Fibroblast of gingiva (primary cell): ENCODE measurements at places on chromosomes 2 and 18.
A peak's percentile ranks its signal among the peaks of the same experiment; 100 is the strongest.

GRCh38 chr18:36519358-36519757 lies 221.8 kb downstream of the FHOD3 start:
- DNase-seq: no peak

DNA sequence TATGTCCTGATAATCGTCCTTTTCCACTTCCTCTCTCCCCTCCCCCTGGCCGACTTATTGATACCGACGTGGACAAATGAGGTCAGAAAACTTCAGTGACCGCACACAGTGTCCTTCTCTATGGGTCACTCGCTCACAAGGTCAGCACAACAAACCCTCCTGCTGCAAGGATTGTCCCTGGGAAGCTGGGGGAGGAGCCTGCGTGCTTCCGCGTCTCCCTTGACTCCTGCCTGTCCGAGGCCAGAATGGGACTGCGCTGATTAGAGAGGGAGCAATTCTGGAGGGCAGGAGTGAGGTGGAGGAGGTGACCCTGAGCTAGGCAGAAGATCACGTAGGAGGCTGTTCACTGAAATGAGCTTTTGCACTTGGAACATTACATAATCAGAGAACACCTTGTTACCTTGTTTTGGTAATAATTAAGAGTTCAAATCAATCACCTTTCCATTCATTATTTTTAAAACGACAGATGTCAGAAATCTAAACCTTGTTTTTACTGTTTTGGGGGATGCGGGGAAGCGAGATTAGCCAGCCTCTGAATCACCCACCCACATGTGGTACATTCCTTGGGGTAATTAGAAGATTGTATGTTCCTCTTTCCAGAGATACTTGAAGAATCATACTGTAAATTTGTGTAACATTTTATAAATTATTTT lies 70.6 kb downstream of the CTAGE1 start:
- peak; percentile 24 for DNase-seq

- DNase-seq: no peak
Observed at GRCh38 chr2:37602040-37602439, 69.4 kb downstream of the CDC42EP3 start.

- no peak for DNase-seq
Observed at GRCh38 chr18:5057386-5058348, 139.4 kb downstream of the AKAIN1 start.

DNA sequence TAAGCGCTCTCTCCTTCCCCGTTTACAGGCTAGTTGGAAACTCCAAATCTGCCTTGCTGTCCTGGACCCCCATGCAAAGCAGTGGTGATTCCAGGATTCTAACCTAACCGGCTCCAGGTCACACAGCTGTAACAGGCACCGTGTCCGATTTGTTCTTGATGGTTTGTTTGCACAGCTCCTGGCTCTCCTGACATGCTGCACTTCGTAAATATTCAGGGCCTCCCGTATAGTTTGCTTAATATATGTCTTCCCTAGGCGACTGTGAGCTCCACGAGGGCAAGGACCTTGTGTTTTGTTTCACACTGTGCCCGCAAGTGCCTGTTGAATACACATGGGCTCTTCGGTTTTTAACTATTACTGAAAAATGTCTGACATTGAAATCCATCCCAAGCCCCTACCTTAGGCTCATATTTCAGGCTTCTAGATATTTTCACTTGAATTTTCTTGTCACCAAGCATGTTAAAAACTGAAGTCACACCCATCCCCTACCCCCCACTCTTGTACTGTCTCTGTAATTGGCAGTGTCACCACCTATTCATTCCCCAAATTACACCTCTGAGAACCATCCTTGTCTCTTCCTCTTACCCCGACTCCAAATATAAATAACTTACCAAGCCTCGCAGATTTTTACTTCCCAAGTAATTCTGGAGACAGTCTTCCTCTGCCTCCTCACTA lies 1.0 kb upstream of the PUM2 start:
- no peak for DNase-seq

DNA sequence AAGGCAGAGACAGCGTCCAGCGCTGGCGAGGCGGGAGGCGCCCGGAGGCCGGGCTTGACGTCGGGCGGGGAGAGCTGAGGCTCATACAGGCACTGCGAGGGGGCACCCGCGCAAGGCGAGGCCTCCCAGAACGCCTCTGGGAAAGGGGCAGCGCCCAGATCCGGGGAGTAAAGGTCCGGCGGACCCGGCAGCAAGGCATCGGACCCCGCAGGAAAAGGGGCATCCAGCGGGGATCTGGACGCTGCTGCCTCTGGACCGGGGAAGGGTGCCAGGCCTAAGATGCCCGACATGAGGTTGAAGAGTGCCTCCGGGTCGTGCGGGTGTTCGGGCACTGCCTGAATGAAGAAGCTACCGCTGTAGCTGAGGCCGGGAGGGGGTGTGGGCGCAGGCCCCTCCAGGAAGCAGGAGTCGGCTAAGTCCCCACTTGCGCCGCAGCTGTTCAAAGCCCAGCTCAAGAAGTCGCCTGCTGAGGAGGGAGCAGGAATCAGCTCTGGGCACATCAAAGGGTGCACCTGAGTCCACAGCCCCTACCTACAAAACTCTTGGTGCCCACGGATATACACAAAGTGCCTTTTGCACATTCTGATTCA lies 937 bp downstream of the EGR4 start:
- no peak for DNase-seq

DNA sequence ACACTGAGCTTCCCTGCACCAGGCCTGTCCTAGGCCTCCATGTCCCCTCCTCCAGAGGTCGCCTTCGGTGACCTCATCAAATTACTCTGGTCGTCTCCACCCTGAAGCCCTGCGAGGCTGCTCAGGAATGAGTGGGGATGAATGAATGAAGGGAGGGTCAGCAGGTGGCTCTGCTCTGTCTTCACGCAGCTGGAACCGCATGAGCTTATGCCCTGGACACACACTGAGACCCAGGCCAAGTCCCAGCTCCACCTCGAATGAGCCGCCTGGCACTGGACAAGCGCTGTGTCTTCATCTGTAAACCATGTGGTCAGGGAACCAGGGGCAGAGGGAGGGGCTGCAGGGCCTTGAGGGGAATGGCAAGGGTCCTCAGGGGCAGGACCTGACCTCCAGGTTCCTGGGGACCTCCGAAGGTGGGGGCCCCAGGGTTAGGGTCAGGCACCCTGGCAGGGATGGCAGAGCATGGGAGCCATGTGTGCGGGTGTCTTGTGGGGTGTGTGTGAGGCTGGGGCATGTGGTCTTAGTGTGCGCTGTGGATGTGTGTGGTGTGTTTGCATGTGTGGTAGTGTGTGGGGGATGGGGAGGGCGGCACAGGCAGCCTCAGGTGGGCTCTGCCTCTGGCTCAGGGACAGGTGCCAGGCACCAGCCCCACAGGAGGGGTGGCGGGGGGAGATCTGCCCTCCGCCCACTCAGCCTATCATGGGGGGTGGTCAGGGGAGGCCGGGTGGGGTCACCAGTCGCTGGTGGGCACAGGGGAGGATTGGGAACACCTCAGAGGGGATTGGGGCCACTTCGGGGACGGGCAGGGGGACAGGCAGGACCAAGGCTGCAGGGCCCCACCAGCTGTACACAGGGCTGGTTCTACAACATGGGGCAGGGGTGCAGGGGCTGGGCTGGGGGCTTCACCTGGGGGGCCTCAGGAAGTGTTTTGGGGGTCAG lies 13.9 kb downstream of the ODC1 start:
- DNase-seq: no peak

DNA sequence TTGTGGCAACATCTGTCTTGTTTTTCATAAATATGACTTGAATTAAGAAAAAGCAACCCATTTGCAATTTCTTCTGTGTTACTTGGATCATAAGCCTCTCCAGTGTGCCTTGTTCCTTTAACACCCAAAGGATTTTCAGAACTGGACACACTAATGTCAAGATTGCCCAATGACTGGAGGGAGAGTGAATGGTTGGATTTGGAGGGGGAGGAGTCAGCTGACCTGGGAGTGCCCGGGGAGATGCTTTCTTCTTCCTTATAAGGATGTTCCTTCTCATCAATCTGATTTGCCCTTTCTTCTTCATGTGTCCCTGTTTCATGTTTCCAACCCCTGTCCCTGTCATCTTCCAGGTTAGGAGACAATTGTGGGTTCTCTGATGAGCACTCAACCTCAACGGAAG lies 48.8 kb downstream of the ALPK2 start:
- peak; percentile 76 for DNase-seq

DNA sequence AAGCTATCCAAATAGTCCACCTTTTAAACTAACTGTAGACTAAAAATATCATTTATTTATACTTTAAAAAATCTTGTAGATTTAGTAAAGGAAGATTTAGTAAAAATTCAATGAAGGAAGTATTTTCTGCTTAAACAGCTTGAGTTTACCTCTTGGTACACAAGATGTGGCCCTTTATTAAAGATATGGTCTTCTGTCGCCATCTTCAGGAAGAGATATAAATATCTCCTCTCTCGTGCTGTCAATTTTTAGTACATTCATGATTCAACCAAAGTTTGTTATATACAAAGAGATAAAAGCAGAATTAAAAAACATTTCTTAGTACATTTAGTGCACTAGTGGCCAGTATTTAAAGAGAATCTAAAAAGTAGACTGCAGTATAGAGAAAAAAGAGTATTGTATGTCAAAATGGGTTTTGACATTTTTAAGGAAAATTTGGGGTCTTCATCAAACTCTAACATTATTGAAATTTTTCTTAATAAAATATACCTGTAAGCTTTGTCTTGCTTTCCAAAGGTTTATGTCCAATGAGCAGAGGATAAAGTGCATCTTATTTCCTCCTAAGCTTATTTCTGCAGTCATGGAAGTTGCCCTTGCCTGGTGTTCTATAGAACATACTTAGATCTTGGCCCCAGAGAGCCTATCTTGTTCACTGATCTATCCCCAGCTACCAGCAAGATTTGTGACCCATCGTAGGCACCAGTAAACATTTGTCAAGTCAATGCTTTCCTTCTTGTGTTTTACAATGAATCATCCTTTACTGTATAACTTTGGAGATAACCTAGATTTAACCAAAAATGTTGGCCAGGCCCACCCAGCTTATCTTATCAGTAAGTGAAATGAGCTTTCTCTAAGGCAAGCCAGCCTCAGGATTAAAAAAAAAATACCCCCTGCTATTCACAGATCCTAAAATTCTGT lies 18.5 kb upstream of the EML6 start:
- peak; percentile 55 for DNase-seq

- no peak for DNase-seq
Observed at GRCh38 chr18:78136986-78137385, 842.6 kb upstream of the SALL3 start.

DNA sequence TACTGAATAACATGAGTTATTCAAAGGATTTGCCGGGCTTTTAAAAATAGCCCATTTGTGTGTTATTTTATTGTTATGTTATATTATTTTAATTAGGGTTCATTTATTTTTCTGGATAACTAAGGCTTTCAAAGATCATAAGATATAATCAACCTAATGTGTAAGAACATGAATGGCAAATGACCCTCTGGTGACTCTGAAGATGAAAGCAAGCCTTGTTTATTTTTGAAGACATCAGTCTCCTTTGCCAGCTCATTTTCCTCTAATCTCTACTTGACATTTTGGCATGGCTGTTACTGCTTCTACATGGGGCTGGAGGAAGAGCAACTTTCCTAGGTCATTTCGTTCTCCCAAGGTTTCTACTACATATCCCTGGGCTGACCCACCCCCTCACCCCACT lies 10.6 kb downstream of the FAP start:
- DNase-seq: no peak

- no peak for DNase-seq
Observed at GRCh38 chr2:120497261-120497977, 151.5 kb downstream of the INHBB start.

GRCh38 chr2:80185091-80185490 lies 119.5 kb downstream of the LRRTM1 start:
- no peak for DNase-seq
